ENCODE measurements at places on chromosomes 6 and 20.

DNA sequence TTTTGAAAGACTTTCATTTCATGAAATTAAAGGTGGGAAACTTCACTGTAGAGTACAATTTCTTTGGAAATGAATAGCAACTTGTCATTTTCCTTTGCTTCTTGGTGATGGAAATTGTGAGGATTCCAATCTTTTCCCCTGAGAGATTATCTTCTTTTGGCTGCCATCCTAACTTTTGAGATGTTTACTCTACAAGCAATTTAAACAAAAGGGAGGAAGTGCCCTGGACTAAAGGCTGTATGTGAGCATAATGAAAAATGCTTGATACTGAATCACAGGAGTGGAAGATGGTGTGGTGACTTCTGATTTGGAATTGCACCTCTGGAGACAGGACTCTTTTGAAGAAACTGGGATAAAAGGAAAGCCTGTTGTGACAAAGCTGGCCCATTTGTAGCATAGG is 43.1 kb upstream of the JAG1 start:
- no peak overlapping the region for H3K4me3 ChIP-seq
- DNase-seq: no peak
- no peak overlapping the region for H3K27ac ChIP-seq
- H3K36me3 ChIP-seq: no peaks in the 10 kb centered on the region
- no peaks in the 10 kb centered on the region for H3K27me3 ChIP-seq

DNA sequence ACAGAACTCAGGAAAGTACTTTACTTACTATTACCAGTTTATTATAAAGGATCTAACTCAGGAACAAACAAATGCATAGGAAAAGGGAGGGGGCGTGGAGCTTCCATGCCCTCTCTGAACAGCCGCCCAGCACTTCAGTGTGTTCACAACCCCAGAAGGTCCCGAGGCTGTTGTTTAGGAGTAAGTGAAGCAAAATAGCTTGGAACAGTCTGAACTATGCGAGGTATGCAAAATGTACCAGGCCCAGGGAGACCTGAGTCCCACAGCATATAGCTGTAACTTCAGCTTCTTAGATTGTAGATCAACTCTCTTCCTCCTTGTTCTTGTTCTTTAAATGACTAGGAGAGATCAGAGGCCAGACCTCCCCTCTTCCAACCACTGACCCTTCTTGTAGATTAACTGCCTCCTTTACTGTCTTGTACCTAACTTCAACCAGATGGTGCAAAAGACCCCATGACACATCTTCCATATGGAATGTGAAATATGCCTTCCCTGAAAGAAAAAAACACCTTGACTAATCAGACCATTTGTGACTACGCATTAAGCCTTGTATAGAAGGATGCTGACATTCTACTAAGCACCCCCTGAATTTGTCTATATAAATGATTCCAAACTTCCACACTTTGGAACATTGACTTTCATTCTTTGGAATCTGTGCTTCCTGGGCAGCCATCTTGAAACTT is 98.8 kb upstream of the SNX9 start:
- H3K36me3 ChIP-seq: peaks cover 19% of the 10 kb centered on the region
- H3K27ac ChIP-seq: no peak overlapping the region
- no peak for DNase-seq

DNA sequence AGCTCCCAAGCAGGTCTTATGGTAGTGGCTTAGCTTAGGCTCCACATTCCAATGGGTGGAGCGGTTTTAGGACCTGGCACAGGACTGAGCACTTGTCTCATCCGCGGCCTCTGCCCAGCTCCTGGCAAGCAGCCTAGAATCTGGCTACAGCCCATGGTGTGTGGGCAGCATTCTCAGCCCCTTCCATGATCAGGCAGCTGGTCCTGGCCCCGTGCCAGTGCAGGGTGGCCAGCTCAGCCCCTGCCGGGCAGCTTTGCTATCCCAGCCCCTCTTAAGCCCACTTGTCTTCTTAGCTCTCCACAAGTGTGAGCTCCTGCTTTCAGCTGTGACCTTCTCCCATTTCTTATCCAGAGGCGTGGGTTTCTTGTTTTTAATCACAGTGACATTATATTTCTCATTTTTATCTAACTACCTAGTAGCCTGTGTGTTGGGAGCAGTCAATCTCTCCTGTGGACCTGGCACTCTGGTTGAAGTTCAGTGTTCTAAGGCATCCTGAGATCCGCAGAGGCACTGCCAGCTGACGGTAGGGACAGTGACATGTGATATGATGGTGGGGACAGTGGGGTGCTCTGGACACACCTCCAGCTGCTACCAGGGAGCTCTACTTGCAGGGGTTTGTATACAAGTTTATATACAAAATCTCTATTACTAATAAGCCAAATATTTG is 119.9 kb upstream of the PRND start:
- no peaks in the 10 kb centered on the region for H3K36me3 ChIP-seq
- DNase-seq: no peak
- no peaks in the 10 kb centered on the region for H3K4me1 ChIP-seq
- no peak overlapping the region for H3K4me3 ChIP-seq

GRCh38 chr6:149359440-149359839 is 40.6 kb upstream of the SUMO4 start:
- H3K36me3 ChIP-seq: no peaks in the 10 kb centered on the region
- no peak overlapping the region for H3K27ac ChIP-seq
- H3K4me3 ChIP-seq: no peak overlapping the region

DNA sequence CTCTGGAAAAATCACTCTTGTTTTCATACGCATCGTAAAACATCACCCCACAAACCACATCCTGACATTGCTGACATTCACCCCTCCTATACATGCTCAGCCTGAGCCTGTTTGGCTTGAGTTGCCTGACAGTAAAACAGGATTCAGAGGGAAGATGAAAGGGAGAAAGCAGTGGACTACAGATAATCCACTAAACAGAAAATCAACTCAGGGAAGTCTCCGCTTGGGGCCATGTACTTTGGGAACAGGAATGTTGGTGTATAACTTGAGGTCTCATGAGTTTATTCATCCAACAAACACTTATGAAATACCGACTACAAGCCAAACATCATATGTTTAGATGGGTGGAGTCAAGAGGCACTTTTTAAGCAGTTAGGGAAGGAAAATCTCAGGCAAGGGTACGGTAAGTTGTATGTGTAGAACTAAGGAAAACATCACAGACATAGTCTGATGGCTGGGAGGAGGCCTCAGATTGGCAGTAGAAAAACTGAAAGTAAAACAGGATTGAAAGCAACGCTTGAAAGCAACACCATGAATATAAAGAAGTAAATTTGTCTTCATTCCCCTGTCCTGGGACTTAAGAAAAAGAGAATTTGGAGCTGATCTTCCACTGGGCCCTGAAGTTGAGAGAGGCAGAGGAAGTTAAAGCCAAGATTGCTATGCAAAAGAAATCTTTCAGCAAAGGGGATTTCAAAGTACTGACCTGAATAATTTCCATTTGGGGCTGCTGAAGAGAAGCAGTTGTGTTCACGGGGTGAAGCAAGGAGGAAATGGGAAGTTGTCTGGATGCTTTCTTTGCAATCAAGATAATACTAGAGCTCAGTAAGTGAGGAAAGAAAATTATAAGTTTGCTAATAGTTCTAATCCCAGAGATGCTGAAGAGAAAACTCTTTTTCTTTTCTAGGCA is 28.8 kb downstream of the PDE7B start:
- H3K27me3 ChIP-seq: no peaks in the 10 kb centered on the region
- no peak overlapping the region for H3K27ac ChIP-seq
- no peak for DNase-seq

GRCh38 chr6:152091851-152092341 is 284.4 kb downstream of the ESR1 start:
- H3K4me3 ChIP-seq: no peak overlapping the region
- no peaks in the 10 kb centered on the region for H3K36me3 ChIP-seq
- H3K27me3 ChIP-seq: peaks cover 2% of the 10 kb centered on the region
- H3K4me1 ChIP-seq: peaks cover 3% of the 10 kb centered on the region
- H3K27ac ChIP-seq: no peak overlapping the region

DNA sequence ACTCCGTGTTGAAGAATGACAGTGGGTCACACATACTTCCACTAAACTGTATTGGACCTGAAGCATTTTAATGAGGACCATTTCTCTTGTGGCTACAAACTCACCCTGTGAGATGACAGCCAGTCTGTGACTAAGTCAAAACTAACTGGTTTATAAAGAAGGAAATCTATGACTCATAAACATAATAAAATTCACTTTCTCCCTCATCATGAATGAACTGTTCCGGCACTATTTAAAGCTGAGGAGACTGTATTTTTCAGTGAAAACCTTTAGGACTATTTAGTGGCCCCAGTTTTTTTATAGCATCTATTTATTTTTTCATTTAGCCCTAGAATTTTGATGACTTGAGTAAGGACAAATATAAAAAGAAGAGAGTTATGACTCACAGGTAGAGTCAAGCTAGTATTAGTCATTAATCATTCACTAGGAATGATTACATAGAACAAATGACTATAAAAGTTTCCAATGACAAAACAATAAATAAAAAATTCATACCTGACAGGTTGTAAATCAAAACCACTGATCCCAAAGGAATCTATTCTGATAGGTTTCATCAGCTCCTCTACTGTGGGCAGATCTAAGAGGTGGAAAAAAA is 34.2 kb downstream of the CEP162 start:
- H3K4me3 ChIP-seq: no peak overlapping the region
- no peaks in the 10 kb centered on the region for H3K27me3 ChIP-seq
- H3K36me3 ChIP-seq: peaks cover 18% of the 10 kb centered on the region
- no peak overlapping the region for H3K27ac ChIP-seq
- no peaks in the 10 kb centered on the region for H3K4me1 ChIP-seq

- H3K27ac ChIP-seq: no peak overlapping the region
- no peak for DNase-seq
- H3K27me3 ChIP-seq: no peaks in the 10 kb centered on the region
- H3K4me3 ChIP-seq: no peak overlapping the region
Measured at GRCh38 chr6:19759117-19759880, 77.9 kb upstream of the ID4 start.

DNA sequence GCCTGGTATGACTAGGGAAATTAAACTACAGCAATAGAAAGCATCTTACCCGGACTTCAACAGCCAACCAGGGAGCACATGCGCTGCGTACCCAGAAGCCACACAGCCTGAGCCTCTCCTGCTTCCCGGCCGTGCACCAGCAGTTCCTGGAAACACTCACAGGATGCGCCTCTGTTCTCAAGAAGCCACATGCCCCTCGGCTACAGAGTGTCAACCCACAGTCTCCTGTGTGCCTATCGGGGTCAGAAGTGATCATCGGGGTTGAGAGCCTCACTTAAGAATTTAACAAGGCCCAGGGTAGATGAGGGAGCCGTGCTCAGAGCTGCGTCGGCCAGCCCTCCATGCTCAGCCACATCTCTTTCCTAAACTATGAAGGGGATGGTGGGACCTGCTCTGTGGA is 147.2 kb upstream of the GGTLC1 start:
- H3K4me1 ChIP-seq: peaks cover 2% of the 10 kb centered on the region
- DNase-seq: no peak
- H3K36me3 ChIP-seq: no peaks in the 10 kb centered on the region
- H3K27me3 ChIP-seq: no peaks in the 10 kb centered on the region

DNA sequence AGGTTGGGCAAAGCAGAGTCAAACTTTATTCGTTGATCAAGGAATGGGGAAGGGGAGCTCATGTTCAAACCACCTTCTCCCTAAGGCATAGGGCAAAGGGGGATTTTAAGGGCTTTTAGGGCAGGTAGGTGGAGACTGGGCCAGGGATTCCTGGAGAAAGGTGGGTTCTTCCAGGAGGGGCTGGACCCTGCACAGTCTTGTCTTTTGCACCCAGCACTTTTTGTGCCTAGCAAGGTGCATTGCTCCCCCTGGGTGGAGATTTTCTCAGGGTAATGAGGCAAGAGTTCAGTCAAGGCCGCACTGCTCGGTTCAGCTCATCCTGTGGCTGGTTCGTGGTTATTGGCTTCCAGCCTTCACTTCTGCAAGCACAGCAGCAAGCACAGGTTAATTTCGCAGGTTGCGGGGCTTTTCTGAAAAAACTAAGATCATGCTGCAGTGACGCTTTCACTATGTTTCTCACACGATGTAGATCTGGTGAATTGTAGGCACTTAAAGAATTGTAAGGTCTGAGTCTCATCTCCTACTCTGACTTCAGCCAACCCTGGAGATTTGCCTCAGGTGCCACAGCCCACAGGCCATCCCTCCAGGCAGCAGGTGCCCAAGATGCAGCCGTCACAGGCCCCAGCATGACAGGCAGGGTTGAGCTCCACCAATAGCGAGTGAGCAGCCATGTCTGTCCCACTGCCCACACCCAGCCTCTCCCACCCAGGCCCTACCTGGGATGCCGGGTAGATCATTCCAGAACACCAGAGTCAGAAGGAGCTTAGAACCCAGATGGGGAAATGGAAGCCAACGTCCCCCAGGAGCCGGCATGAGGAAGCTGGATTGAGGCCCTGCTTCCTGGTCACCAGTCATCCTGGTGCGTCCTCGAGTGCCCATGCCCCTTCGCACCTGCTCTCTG is 37.1 kb downstream of the SUN5 start:
- no peak for DNase-seq
- peaks cover 2% of the 10 kb centered on the region for H3K27me3 ChIP-seq
- no peaks in the 10 kb centered on the region for H3K4me1 ChIP-seq
- no peak overlapping the region for H3K27ac ChIP-seq
- no peaks in the 10 kb centered on the region for H3K36me3 ChIP-seq

DNA sequence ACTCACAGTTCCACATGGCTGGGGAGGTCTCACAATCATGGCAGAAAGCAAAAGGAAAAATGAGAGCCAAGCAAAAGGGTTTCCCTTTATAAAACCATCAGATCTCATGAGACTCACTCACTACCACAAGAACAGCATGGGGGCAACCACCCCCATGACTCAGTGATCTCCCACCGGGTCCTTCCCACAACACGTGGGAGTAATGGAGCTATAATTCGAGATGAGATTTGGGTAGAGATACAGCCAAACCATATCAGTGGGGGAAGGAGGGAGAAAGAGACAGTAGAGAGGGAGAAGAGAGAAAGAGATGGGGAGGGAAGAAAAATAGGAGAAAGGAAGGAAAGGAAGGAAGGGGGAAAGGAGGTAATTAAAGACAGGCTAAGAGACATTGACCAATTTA is 30.1 kb downstream of the GMDS start:
- no peak for DNase-seq
- no peaks in the 10 kb centered on the region for H3K36me3 ChIP-seq
- no peak overlapping the region for H3K27ac ChIP-seq
- H3K4me1 ChIP-seq: peaks cover 6% of the 10 kb centered on the region
- H3K4me3 ChIP-seq: no peak overlapping the region

DNA sequence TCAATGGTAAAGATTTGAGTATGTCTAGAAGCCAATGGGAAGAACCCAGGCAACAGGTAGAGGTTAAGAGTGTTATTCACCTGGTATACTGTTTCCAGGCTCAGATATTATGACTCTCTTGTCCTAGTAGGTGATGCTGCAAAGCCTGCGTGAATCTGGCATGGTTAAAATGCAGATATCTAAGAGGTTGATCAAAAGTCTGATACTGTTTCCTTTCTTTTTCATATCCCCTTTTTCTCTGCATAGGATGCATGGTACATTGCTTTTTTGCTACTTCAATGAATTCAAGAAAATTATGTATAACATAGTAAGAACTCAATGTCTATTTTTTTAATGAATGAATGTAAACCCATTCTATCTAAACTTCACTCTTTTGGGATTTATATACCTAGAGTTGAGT is 284.3 kb upstream of the KHDRBS2 start:
- H3K27me3 ChIP-seq: no peaks in the 10 kb centered on the region
- no peaks in the 10 kb centered on the region for H3K4me1 ChIP-seq
- H3K27ac ChIP-seq: no peak overlapping the region
- H3K36me3 ChIP-seq: no peaks in the 10 kb centered on the region
- no peak overlapping the region for H3K4me3 ChIP-seq
